Inflammatory macrophage treated with lipopolysaccharide for 1 hour (primary cell): ENCODE measurements at places on chromosomes 3 and 15.
A peak's percentile ranks its signal among the peaks of the same experiment; 100 is the strongest.

DNA sequence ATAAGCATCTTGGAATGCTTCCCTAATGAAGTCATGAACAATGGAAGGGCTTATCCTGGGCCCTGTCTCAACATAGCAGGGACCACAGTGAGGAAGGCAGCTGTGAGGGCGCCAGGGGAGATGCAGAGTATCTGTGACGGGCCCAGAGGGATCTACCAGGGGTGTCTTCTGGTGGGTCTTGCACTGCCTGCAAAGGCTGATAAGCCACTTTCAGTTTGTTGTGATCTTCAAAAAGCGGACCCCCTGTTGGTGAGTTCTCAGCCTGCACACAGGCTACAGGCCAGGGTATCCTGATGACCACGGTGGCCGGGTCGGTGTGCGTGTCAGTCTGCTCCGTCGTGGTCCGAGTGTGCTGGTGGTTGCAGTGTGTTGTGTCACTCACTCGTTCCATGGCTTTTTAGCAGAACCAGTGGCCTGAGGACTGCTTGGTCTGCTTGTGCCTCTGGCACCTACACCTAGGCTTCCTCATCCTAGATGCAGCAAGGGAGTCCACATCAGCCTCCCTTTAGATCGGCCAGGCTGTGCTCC is 46.8 kb downstream of the CHDH start:
- no peak for DNase-seq

GRCh38 chr3:128598884-128599664 is 51.5 kb downstream of the RPN1 start:
- peak; percentile 11 for DNase-seq

DNA sequence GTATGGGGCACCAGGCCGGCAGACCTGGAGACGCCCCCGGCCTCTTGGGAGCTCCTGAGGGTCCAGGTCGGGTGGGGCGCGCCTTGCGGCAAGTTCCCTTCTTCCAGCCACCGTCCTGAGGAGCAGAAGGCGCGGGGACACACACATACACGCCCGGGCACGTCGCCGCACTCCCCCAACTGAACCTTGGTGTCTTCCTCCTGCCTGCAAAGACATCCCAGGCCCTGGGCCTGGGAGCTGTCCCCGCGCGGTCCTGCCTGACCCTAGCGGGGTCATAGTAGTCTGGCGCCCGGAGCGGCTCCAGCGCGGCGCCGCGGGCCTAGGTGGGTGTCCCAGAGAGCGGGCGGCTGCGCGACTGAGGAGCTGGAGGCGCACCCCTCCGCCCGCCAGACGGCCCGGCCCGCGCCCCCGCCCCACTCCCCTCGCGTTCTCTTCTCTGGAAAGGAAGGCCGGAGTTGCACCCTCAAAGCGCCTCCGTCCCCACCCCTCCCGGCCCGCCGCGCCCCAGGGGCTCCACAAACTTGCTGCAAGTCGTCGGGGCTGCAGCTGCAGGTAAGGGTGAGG is 185.9 kb upstream of the LINGO1 start:
- DNase-seq: no peak

DNA sequence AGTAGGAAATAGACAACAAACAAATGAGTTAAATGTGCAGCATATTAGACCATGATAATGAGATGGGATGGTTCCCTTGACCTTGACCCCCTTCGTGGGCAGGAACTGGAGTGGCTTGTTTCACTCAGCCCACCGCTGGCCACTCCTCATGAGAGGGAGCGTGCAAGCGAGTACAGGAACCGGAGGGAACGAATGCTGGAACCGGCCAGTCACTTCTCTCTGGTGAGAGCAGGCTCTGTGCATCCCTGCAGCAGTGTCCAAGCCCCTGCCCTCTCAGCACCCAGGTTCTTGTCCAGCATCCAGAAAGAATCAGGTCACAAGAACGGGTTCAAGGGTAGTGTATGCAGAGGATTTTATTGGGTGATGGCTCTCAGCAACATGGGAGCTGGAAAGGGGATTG is 17.2 kb upstream of the IREB2 start:
- DNase-seq: no peak

GRCh38 chr3:9976721-9977709 is 9.6 kb downstream of the EMC3 start:
- peak; percentile 94 for DNase-seq

DNA sequence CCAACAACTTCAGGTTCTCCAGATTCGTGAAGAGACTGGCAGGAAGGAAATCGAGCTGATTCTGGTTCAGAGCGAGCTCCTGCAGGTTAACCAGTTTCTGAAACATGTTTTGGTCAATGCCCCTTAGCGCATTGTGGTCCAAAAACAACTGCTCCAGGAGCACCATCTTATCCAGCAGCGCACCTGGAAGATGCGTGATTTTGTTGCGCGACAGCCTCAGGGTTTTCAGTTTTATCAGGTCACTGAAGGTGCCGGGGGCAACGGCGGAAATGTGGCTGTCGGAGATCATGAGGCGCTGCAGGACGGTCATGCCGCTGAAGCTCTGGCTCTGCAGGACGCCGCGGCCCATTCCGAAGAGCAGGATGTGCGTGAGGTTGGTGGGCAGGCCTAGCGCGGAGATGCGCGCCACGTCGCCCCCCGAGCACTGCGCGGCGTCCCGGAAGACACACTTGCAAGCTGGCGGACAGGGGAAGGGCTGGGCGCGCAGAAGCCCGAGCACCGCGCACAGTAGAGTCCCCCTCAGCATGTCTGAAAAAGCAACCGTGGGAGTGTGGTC is 1.2 kb downstream of the GP5 start:
- no peak for DNase-seq
